HT-29 (cell line): ENCODE measurements at places on chromosomes 2 and 18.

- DNase-seq, result no peak
Observed at GRCh38 chr18:34880403-34880802, 160.8 kb upstream of the MAPRE2 start.

DNA sequence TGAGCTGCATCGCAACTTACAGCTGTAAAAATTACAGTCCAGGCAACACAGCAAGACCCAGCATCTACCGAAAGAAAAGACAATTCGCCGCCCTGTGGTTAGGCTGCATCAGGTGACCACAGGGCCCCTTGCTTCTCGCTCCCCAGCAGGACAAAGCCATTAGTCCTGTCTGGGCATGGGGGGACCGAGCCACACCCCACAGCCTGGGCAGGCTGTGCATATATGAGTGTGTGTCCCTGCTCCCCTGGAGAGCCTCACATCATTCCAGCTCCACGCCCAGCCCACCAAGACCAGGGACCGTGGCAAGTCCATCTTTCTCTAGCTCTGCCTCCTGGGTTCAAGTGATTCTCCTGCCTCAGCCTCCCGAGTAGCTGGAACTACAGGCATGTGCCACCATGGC lies 33.9 kb downstream of the SNORC start:
- DNase-seq, result no peak

DNA sequence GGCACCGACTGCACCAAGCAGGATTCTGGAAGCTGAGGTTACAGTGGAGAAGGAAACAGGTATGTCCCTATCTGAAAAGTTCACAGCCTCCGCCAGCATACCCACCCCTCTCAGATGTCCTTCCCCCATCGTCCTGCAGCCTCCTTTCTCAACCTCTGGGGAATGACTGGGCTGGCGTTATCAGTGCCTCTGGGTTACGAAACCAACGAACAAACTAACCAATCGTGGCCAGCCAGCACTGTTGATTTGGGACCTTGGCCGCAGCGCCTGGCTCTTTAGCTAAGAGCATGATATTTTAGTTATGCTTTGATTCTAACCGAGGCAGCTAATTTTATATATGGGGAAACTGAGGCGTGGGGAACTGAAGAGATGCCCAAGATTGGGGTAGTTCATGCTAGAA lies 233.0 kb downstream of the TFCP2L1 start:
- DNase-seq, result no peak

GRCh38 chr2:16495509-16496208 lies 170.0 kb downstream of the CYRIA start:
- no peak for DNase-seq

DNA sequence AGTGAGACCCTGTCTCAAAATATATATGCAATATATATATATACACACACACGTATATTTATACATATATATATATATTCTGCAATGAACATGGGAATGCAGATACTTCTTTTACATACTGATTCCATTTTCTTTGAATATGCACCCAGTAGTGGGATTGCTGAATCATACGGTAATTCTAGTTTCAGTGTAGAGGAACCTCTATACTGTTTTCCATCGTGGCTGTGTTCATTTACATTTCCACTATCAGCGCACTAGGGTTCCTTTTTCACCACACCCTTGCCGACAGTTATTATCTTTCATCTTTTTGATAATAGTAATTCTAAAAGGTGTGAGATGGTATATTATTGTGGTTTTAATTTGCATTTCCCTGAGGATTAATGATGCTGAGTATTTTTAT lies 52.3 kb upstream of the SLC39A10 start:
- DNase-seq, result no peak

DNA sequence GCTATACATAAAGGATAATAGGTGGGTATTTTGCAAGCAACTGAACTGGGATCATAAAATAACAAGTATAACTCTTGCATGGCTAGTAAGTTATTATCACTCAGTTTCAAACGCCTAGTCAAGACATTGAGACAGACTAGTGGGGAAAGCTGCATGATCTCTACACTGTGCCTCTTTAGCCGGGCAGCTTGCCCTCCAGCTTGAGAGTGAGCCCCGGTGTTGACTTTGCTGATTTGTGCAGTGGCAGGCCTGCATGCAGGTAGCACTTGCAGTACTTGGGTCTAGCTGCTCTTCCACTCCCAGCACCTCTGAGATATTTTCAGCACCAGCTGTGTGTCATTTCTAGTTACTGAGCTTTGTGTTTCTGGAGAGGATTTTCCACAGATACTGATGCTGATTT lies 118.8 kb upstream of the DAPL1 start:
- DNase-seq, result no peak

DNA sequence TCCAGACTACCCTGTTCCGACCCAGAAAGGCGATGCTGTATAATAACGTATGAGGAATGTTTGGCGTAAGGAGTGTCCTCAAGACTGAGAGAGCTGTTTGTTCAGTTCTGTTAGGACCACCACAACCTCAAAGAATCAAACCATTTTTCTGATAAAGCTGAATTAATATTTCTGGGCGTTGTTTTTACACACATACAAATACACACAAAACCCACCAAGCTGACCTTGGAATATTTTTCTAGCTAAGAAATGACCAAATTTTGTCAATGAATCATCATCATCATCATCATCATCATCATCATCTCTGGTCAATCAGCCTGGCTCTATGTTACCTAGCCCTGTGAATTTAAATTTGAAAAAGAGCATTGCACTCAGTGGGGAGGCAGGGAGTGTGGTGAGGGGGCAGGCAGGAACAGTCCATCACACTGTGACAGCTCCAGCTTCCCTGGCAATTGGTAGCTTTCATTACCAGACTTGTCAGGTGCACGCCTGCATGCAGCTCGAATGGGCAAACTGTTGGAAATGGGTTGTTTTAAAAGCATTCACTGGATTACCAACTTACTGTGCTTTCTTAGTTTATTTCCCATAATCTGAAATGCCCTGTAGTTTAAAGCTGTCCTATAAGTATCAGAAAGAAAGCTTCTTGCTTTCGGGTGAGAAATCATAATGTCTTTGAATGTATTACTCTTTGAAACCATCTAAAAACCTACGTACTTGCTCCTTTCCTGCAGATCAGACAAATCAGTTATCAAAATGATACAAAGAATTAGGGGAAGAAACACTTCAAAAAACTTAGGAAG lies 6.9 kb upstream of the POU3F3 start:
- DNase-seq, result no peak

GRCh38 chr2:222752746-222753145 lies 81.3 kb downstream of the MOGAT1 start:
- no peak for DNase-seq

DNA sequence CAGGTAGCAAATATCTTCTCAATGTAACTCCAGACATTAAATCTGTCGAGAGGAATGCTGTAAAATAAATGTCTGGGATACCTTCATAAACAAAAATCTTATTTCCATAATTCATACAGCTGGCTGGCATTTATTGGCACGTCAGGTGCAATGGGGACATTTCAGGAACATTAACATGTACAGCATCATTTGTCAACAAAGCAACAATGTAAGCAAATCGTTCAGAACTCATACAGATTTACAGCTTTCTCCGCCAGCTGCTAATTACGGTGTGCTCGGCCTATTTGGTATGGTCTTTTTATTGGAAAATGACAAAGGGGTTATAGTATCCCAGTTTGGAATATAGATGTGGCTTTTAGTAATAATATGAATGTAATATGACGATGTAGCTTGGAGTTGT lies 464.9 kb downstream of the ARHGAP15 start:
- DNase-seq, result no peak

DNA sequence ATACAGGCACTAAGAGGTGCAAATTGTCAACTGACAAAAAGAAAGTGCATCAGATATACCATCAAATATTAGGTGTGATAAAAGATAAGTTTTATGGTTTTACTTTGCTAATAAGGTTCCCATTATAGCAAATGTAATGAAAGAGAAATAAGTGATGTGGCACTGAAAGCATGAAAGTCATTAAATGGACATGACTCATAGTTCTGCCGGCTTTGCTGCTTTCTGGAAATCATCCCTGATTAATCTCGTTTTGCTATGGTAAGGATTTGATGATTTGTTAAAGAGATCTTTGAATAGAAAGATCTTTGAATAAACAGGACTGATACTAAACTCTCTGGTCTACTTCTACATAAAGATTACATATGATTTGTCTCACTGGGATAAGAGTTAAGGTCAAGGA lies 72.7 kb downstream of the CLIP4 start:
- peak; percentile 29 for DNase-seq

- no peak for DNase-seq
Observed at GRCh38 chr18:78998371-78999071, 18.9 kb downstream of the SALL3 start.

DNA sequence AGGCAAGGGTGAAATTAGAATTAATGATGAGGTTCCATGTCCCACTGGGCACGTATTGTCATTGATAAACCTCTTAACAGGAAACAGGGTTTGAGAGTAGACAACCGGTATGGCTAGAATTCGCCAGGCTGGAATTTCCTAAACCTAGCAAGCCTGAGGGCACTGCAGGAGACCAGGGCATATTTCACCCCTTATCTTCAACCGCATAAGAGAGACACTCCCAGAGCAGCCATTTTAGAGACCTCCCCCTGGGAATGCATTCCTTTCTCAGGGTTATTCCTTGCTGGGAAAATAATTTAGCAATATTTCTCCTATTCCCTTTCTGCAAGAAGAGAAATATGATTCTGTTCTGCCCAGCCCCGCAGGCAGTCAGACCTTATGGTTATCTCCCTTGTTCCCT lies 334.6 kb upstream of the LYPD1 start:
- no peak for DNase-seq

DNA sequence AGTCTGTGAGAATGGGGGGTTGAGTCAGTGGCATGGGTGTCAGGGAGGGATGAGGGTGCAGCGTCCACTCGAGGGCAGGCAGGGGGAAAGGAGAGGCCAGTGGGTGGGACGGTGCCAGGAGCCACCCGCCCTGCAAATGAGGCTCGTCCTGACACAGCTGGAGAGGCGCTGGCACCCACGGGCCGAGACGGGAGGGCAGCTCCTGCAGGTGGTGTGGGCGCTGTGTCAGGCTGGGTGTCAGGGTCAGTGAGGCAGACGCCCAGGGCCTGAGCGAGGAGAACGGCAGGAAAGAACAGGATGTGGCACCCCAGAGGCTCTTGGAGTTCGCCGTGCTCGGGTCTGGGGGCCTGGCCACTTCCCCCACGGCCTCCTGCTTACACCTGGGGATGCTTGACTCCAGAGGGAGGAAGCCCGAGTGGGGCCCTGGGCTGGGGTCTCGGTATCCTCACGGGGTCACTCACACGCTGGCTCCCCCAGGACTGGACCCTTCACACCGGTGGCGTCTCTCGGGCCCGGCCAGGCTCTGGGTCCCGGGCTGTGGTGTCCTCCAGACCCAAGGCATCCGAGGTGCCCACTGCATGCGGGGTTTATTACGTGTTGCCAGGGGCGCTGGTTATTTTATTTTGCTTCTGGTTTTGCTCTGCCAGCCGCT lies 130.5 kb upstream of the CTDP1 start:
- no peak for DNase-seq

GRCh38 chr2:17995593-17995992 lies 117.1 kb downstream of the KCNS3 start:
- DNase-seq, result no peak

DNA sequence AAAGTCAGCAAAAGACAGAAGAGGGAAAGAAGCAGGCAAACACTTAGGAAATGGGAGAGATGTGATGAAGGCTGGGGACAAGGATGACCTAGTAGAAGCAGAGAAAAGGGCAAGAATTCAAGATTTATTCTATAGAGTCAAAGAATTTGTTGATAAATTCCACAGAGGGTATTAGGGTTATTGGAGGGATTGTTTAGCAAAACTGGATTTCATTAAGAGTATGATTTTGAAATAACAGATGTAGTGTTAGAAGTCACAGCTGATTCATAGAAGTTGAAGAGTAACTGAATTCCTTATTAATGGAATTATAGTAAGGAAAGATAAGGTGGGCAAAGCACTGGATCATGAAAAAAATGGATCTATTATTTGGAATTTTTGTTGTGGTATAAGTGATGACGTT lies 48.6 kb downstream of the CEP192 start:
- no peak for DNase-seq

GRCh38 chr2:11713815-11714214 lies 32.6 kb upstream of the LPIN1 start:
- DNase-seq, result no peak

DNA sequence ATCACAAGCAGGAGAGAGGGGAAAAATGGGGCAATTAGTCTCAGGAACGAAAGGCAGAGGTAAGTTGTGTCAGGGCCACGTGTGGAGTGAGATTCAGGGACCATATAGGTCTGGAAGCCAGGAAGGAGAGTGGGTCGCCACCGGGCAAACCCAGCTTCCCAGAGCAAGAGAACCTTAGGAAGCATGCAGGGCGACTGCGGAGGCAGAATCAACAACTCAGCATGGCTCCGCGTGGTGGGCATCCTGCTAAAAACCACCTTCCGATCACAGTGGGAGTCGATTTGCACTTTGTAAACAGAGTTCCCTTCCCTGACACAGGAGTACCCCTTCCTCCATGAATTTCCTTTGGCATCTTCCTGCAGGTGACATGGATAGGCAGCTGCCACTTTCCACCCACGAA lies 114.6 kb downstream of the TTC32 start:
- no peak for DNase-seq

- no peak for DNase-seq
Observed at GRCh38 chr2:143157418-143157817, 28.2 kb downstream of the ARHGAP15 start.

- no peak for DNase-seq
Observed at GRCh38 chr18:12589448-12589847, 68.5 kb downstream of the SPIRE1 start.

DNA sequence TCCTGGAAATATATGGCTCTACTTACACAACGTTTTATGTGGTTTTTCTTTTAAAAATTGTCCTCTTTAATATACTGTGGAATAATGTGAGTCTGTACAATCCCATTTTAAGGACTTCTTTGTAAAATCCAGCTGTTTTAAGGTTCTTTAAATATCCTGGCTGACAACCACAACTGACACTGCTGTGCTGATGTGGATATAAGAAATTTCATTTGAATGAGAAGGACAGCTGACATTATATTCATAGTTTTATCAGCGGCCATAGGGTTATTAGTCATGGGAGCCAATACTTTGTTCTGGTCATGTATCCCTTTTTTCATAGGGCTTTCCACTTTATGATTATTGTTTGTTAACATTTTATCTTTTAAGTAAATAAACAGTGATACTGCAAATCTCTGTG lies 169.5 kb downstream of the CAMKMT start:
- DNase-seq, result no peak

GRCh38 chr2:80105015-80105640 lies 199.4 kb downstream of the LRRTM1 start:
- DNase-seq, result no peak

DNA sequence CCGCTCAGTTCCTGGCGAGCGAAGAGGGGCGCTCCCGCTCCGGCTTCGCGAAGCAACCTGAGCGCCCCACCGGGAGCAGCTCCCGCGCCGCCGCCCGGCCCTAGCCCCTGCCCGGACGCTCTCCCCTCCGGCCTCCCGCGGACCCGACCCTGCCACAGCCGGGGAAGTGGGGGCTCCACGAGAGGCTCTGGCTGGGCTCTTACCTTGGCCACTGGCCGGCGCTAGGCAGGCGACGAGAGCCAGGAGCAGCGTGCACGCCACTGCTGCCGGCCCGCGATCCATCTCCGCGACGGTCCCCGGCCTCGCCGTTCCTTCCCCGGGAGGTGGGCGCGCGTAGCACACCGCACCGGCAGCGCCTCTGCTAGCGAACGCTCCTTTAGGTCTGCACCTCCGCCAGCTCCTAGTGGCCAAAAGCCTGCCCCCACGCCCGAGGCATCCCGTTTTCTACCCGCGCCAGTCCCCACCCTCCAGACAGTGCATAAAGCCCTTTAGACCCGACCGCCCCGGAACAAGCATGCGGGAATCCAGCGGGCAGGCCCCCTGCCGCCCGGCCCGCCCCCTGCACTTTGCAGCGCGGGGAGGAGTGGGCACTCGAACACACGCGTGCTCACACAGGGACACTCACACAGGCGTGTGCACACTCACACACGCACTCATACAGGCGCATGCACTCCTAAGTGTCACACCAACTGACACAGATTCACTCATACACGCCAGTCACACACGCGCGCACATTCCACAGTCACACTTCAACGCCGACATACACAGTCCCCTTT lies at the start of gene LRP2:
Gene LRP2 (minus strand): TSS at position 417 of the 776 bp plus-strand sequence. CDS start 135 bp downstream, at position 282.
- no peak for DNase-seq
